NCI-H460 (cell line): ENCODE measurements at places on chromosomes 12 and 14. TPM values are rescaled to one million over a fixed set of nuclear protein-coding genes. Genes with fewer than 3 reads are reported as not detected.

NFATC4 gene
- 17.7 and 23.6 TPM in 2 replicates for total RNA-seq

MANSC4 gene
- total RNA-seq: not detected in 2 replicates

GPR65 gene
- 80.6 and 86.0 TPM in 2 replicates for total RNA-seq

WSCD2 gene
- not detected in 2 replicates for total RNA-seq

C3AR1 gene
- not detected in 2 replicates for total RNA-seq

PIANP gene
- total RNA-seq: not detected in 2 replicates

IL31 gene
- not detected in 2 replicates for total RNA-seq

AKAP3 gene
- 0.72 and 1.4 TPM in 2 replicates for total RNA-seq

RFX4 gene
- total RNA-seq: not detected in 2 replicates

TAS2R9 gene
- not detected in 2 replicates for total RNA-seq

DNA sequence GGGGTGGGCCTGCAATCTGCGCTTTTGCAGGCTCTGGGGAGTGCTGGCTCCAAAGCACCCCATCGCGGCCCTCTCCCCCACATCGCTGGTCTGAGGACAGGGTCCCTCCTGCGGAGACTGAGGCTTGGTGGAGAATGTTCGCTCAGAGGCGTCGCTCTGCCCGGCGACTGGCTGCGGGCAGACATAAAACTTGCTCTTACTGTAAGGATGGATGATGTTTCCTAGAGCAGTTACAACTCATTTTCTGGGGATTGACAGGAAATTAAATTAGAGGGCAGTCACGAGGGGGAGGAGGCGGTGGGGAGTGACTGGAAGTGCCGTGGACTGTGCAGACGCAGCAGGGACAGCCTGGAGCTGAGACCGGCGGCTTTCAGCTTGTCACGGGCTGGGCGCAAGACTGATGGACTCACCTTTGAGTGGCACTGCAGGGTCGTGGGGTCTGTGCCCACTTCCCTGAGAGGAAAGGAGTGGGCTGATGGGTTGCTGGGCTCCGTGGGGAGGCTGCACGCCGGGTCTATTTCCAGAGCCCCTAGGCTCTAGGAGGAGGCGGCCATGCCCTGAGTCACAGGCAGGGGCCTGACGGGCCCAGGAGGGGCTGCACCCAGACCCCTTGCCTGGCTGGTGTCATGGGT lies 32.8 kb downstream of the NOC4L start:
- no peak for DNase-seq

DNA sequence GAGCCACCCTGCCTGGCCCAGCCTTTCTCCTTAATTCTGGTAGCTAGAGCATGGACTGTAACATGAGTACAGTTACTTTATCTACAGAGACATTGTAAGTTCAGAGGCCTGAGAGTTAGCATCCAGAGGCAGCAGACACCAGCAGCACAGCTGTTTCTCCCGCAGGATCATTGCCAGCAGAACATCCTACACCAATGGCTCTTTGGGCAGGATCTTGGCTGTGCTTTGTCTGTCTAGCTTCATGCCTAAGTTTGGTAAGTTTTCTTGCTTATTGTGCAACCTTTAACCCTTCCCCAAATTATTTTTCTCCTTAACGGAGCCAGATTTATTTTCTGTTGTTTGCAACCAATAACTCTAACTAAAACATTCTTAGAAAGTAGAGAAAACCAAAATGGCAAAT lies 21.6 kb downstream of the C12orf71 start:
- no peak for DNase-seq

DNA sequence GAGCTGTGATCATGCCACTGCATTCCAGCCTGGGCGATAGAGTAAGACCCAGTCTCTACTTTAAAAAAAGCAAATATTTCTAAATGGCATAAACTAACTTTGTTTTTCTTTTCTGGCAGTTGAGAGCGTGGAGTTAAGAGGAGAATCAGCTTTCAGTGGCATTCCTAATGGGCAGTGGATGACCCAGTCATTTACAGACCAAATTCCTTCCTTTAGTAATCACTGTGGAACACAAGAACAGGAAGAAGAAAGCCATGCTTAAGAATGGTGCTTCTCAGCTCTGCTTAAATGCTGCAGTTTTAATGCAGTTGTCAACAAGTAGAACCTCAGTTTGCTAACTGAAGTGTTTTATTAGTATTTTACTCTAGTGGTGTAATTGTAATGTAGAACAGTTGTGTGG lies 21.2 kb downstream of the TDG start:
- no peak for DNase-seq

- no peak for DNase-seq
Observed at GRCh38 chr12:92938018-92938417, 8.9 kb upstream of the EEA1 start.

- DNase-seq: no peak
Observed at GRCh38 chr14:104968153-104968527, 10.0 kb downstream of the AHNAK2 start.

DNA sequence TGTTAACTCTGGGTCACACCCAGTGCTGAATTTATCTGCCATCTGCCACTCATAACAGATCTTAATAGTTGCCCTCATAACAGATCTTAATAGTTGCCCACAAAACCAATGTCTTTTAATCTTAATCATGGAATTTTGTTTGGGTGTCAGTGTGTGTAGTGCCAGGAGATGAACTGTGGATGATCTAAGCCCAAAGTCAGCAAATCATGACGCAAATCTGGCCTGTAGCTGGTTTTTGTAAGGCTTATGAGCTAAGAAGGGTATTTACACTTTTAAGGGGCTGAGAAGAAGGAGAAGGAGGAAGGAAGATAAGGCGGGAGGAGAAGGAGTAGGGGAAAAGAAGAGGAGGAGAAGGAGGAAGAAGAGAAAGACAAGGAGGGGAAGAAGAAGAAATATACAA lies 10.0 kb upstream of the IL26 start:
- DNase-seq: no peak

DNA sequence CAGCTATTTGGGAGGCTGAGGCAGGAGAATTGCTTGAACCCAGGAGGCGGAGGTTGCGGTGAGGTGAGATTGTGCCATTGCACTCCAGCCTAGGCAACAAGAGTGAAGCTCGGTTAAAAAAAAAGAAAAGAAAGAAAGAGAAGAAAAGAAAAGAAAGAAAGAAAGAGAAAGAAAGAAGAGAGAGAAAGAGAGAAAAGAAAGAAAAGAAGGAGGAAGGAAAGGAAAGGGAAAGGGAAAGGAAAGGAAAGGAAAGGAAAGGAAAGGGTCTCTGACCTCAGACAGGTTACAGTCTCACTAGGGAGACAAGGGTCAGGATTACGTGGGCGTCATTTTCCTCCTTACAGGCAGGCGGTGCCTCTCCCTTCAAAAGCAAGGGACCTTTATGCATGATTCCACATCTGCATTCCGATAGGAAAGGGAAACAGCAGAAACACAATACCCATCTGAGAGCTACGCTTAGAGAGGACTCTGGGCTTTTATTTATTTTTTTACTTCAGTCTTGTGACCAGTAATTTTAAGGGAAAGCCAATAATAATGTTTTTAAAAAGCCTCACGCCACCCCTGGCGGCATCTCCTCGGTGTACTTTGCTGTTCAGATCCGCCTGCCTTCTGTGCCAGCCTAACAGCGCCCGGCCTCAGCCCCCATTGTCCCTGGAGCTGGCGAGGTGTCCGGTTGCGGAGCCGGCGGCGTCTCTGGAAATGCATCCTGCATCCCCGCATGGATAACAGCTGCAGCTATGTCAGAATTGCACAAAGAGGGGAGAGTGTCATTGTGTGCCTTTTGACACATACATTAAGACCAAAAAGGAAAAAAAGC lies 945 bp upstream of the HIP1R start:
- peak; percentile 27 for DNase-seq

DNA sequence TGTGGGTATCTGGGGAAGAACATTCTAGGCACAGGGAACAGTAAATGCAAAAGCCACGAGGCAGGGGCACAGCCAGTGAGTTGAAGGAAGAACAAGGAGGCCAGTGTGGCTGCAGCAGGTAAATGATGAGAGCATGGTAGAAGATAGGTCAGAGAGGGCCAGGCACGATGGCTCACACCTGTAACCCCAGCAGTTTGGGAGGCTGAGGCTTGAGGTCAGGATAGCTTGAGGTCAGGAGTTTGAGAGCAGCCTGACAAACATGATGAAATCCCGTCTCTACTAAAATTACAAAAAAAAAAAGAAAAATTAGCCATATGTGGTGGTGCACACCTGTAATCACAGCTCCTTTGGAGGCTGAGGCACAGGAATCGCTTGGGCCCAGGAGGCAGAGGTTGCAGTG lies 86.7 kb upstream of the ESRRB start:
- DNase-seq: no peak

GRCh38 chr12:6266541-6266966 lies 43.9 kb upstream of the PLEKHG6 start:
- no peak for DNase-seq

DNA sequence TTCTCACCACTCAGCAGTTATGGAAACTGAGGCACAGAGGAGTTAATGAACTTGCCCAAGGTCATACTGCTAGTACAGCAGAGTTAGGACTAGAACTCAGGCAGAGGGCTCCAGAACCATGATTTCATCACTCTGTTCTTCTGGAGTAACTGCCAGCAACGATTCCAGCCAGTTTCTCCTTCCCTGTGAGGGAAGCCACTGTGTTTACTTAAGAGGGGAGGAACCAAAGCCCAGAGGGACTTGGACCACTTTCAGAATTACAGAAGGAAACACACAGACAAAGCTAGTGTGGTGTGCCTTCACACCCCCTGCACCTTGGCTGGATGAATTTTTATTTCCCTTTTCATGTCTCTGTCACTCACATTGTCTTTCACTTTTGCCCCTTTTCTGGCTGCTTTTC lies 398.2 kb downstream of the DPF3 start:
- DNase-seq: no peak

- DNase-seq: no peak
Observed at GRCh38 chr12:4282103-4282891, 8.7 kb downstream of the CCND2 start.

- no peak for DNase-seq
Observed at GRCh38 chr12:2023365-2023764, 19.1 kb upstream of the DCP1B start.

- DNase-seq: no peak
Observed at GRCh38 chr14:29461506-29461905, 466.1 kb downstream of the PRKD1 start.

- DNase-seq: no peak
Observed at GRCh38 chr14:92653162-92653651, 95.2 kb downstream of the LGMN start.

- no peak for DNase-seq
Observed at GRCh38 chr14:93347850-93348249, 868 bp downstream of the COX8C start.

GRCh38 chr12:669576-669945 lies 6.3 kb upstream of the NINJ2 start:
- no peak for DNase-seq

DNA sequence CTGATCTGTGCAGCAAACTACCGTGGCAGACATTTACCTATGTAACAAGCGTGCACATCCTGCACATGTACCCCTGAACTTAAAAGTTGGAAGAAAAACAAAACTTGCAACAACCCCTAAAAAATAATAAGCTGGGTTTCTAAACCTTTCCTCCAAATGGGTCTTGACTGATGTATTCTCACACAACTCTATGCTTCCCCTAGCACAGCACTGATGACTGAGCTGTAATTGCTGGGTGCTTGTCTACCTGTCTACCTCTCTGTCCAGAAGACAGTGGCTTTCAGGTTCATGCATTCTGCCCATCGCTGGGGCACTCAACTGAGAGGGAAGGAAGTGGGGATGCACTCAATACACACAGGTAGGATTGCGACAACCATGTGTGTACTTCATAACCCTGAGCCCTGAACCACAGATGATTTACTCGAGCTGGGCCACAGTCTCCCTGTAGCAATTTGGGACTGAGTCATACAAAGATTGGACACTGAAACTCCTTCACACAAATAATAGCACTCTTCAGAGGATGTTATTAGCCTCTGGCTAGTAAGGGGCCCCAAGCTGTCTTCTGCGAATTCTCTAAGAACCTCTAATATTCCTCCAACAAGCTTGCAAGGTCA lies 44.8 kb upstream of the TMPO start:
- no peak for DNase-seq

DNA sequence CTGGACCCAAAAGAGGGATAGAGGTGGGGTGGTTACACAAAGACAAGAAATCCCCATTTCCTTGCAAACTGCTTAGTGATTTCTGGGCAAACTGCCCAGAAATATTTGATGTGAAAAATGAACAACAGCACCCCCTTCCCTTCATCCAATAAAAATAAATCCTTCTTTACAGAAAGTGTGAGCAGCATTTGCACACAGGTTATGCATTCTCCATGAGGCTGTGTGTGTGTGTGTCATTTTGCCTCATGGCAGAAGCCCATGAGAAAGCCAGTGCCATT lies 17.2 kb upstream of the NRXN3 start:
- no peak for DNase-seq

DNA sequence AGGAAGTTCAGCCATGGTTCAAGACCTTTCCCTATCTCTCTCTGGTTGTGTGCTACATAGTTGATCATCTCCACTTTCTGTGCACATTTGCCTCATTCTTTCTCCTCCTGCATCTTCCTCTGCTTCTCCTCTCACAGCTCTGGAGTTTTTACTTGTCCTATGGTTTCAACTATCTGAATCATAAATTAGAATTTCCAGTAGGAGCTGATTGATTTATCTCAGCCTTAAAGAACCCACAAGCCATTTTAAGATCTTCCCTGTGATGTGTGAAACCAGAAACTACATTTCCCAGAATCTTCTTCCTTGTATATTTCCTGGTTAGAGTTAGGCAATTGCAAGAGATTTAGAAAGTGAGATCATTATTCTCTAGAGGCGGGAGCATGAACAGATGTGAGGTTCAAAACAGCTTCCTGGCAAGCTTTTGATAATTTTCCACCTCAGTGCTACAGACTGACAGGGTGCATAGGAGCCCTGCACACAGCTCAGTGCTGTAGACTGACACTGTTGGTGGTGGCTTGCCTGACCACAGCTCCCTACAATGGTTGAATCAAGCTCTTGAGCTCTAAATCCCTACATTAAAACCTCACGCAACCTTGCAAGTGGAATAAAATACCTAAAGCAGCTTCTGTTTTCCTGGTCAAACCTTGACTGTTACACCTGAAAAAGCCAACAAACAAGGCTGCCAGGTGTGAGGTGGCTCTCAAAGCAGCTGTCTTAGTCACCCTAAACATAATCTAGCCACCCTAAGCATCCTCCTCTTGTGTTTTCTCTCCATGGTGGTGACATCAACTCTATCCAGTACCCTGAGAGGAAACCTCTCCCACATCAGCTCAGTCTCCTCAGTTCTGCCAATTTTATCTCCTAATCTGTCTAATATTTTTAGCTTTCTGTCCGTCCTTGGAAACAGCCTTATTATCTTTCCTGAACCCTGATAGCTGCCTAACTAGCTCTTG lies 21.5 kb upstream of the IFNG start:
- DNase-seq: no peak

DNA sequence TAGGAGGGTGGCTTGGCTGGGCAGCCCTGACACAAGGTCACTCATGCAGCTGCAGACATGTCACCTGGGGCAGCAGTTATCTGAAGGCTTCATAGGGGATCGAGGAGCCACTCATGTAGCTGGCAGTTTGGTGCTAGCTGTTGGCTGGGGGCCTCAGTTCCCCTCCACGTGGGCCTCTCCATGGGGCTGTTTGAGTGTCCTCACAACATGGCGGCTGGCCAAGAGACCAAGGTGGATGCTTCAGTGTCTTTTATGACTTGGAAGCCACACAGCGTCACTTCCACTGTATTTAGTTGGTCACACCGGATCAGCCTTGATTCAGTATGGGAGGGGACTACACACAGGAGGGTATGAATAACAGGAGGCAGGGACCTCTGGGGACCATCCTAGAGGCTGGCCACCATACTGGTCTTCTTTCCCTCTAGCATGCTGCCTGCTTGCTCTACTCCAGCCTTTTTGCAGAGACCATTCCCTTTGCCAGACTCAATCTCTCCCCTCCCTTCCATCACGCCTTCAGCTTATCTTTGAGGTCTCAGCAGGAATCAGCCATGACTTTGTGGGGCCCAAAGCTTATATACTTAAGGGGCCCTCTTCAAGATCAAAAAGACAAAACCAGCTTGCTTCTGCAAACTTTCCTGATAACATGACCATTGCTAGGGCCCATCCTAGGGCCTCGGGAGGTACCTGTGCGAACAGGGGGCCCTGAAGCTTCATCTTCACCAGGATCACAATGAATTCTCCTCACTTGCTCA lies 53.4 kb downstream of the RPH3A start:
- DNase-seq: no peak
